ENCODE measurements at places on chromosomes 7 and 10.

DNA sequence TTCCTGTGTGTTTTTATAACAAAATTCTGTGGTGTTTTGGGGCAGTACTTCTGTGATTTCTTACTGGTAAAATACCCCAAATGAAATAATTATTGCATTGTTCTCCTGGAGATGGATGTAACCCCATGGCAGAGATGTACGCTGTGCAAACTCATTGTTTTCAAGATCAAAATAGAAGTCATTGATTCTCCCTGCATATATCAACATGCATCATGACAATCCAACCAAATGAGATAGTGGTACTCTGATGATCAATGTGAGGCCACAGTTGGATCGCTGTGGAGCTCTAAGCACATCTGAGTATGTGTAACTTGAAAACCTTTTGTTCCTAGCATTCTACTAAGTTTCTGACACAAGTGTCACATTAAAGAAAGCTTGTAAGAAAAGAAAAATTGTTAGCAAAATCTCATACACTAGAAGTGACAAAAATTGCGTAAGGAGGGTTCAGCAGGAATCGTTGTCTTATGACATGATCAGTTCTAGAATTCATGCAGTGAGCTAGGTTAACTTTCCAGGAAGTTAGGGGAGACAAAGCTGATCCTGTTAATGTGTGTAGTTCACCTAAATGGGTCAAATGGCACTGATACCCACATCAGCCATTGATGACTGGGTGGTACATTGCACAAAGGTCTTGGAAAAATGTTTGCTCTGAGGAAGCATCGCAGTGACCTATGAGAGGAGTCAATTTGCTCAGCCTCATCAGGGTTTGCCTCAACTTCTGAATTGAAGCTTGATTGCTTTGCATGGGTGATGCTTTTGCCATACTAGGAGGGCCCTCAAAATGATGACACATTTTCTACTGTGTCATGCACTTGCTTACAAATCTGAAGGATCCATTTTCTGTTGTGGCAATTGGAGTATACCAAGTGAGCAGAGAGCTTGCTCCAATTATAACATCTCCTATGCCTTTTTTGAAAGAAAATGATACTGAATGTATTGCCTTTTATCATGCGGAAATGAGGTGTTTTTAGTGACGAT is 145.1 kb downstream of the PLXDC2 start:
- DNase-seq = no peak

GRCh38 chr7:22213081-22213480 is 143.9 kb downstream of the RAPGEF5 start:
- DNase-seq = no peak

DNA sequence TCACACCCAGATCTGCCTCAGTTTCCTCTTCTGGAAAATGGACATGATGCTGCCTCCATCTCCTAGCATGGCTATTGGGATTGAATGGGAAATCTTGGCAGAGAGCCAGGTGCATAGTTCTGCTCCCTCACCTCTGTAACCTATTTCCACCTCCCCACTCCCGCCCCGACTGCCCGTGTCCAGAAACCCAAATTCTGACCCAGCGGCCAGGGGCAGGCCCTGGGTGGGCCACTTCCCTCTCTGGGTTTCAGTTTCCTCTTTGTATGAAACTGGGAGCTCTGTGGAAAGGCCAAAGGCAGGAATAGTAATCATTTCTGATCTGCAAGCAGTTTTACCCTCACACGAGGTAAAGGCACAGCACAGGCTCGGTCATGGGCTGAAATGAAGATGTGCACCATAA is 74.1 kb upstream of the DUSP5 start:
- no peak for DNase-seq

GRCh38 chr7:157468221-157469111 is 131.7 kb downstream of the DNAJB6 start:
- DNase-seq = no peak

DNA sequence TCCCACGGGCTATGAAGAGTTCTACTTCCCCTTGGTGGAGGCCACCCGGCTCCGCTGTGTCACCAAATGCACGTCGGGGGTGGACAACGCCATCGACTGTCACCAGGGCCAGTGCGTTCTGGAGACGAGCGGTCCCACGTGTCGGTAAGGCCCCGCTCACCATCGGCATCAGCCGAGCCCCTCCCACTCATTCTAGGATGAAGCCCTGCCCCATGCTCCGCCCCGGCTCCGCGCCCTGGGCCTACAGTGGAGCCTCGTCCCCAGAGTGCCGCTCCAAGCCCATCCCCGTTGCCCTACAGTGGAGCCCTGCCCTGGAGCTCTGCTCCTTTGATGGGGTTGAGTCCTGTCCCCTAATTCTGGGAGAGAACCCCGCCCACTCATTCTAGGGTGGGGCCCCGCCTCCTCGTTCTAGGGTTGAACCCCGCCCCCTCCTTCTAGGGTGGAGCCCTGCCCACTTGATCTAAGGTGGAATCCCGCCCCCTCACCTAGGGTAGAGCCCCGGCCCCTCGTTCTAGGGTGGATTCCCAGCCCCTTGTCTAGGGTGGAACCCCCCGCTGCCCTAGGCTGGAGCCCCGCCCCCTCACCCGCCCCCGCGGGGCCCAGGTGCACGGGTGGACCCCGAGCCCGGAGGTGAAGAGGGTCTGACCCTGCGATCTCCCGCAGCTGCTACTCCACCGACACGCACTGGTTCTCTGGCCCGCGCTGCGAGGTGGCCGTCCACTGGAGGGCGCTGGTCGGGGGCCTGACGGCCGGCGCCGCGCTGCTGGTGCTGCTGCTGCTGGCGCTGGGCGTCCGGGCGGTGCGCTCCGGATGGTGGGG is 3.4 kb upstream of the MUC12 start:
- no peak for DNase-seq

DNA sequence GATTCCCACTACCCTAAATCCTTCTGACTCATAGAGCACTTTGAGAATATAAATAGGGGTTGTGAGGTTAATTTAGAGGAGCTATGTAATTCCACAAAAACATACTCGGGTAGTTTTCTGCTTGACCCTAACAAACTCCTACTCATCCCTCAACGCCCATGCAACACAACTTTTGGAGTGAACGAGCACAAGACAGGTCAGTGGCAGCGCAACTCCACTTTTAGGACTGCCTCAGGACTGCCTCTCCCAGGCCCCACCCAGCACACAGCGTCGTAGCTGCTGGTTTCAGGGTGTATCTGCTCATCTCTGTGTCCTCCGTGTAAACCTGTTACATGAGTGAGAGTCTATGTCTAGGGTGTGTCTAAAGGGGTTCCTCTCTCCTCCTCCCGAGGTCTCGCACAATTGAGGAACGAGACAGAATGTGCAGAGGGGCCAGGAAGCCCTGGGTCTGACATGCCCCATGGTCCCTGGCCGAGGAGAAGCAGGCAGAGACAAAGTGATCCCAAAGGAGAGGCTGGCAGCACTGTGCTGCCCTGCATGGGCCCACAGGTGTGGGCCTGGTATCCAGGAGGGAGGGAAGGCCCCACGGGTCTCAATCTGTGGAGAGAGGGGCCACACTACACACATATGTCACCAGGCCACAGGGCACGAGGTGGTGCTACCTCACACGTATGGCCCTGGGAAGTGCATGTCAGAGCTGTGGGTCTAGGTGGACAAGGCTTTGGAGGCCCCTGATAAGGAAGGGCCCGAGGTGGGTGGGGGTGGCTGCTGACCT is 45.5 kb downstream of the CAMK2B start:
- DNase-seq = no peak

DNA sequence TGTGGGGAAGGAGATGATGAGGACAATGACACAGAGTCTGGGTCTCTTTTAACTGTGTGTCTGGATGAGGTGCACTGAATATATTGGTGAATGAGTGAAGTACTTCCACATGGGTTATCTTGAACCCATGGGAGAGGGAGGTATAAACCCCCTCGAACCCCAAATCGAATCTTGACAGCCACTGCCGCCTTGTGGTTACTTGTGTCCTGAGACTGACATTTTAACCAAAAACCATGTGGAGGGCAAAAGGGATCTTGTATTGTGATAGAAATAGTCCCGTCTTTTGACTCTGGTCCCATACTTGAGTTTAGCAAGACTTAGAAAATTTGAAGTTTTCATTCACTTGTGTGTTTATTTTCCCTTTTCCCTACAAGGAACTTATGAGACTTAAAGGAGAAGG is 283.3 kb downstream of the PHTF2 start:
- DNase-seq = no peak

DNA sequence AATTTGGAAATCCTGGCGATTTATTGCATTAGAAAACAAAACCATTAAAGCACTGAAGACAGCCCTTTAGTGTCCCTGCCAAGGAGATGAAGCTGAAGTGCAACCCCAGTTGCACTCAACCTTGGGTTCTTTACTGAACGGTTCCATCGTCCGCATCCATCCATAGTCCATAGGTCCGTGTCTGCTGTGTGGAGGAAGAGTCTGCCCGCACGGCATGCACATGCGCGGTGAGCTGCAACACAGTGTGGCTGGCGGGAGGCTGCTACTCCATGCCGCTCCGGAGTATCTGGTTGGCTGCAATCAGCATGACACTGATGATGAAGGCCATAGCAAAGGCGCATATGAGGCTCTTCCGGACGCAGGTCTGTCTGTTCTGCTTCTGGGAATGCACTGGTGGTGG is 624.6 kb downstream of the CALN1 start:
- DNase-seq = no peak

DNA sequence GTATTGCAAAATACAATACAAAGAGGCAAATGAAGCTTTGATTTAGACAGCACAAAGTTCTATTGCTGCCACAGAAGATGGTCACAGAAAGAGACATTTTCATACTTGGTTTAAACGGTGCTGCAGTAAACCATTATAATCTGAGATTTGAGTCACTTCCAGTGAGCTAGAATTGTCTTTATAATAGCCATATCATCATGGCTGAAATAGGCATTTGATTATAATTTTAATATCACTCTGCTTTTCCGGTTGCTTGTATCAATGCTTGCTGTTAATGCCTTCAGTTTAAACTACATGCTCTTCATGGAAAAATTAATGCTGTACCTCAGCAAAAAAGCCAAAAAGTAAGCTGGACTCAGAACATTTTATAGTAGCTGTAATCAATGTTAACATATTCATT is 48.5 kb downstream of the CPEB3 start:
- no peak for DNase-seq

GRCh38 chr10:11180228-11180627 is 162.6 kb downstream of the CELF2 start:
- DNase-seq = no peak

GRCh38 chr7:155867734-155868400 is 55.6 kb upstream of the SHH start:
- DNase-seq = no peak

DNA sequence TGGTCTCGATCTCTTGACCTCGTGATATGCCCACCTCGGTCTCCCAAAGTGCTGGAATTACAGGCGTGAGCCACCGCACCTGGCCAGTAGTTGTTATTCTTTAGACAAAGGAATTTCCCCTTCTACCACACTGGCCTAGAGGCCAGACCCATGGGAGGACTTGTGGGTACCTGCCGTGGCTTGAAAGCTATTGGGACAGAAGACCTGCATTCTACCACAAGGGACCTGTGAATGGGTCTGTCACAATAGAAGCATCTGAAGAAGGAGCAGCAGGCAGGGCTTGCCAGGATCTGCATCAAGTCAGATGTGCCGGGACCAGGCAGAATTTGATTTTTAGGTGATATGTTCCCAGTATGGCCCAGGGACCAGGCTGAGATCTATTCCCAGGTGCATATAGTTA is 356.9 kb downstream of the FGFR2 start:
- DNase-seq = no peak

- no peak for DNase-seq
These were observed 37.2 kb downstream of the KAT6B start for GRCh38 chr10:74863551-74863950.

GRCh38 chr7:156470399-156471320 is 169.9 kb upstream of the RNF32 start:
- DNase-seq = no peak

- no peak for DNase-seq
These were observed 167.7 kb upstream of the PLXNA4 start for GRCh38 chr7:132743974-132744373.

- DNase-seq = no peak
These were observed 31.3 kb upstream of the ZNF273 start for GRCh38 chr7:64871761-64872160.

DNA sequence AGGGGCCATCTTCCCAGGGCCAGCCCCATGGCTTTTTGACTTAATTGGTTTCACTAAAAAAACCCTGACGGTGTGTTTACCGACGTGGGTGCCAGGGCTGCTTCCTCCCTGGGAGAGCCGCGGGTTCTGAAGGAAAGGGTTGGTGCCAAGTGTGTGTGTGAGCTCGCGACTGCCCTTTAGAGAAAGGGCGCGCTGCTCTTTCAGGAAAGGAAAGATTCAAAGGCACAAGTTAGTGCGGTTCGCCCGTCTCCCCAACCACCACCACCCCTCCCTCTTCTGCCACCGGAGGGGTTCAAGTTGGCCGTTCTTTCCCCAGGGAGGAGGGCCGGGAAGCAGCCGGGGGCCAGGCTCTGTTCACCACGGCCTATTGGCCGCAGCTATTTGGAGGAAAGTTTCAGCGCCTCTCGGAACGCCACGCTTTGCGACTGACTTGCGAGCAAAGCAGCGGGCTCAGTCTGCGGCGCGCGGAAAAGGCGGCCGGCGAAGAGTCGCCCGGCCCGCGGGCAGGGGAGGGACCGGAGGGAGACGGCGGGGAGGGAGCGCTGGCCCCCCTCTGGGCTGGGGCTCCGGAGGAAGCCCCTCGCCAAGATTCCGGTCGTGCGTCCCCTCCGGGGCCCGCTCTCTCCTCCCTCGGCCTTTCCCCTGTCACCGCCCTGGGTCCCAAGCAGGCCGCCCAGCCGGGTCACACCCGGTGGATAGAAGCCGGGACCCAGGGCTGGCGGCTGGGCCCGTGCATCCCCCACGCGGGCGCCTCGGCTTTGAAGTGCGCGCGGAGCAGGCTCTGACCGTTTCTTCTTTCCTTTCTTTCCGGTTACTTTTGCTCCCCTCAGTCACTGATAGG is 165.9 kb upstream of the PPP1R3A start:
- DNase-seq = peak; percentile 66

DNA sequence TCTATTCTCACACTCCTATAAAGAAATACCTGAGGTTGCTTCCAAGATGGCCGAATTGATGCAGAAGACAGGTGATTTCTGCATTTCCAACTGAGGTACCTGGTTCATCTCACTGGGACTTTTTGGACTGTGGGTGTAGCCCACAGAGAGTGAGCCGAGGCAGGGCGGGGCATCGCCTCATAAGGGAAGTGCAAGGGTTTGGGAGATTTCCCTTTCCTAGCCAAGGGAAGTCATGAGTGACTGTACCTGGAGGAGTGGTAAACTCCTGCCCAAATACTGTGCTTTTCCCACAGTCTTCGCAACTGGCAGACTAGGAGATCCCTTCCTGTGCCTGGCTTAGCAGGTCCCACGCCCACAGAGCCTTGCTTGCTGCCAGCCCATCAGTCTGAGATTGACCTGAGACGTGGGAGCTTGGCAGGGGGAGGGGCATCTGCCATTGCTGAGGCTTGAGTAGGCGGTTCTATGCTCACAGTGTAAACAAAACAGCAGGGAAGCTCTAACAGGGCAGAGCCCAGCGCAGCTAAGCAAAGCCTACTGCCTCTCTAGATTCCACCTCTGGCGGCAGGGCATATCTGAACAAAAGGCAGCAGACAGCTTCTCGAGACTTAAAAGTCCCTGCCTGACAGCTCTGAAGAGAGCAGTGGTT is 152.2 kb downstream of the ARL4A start:
- DNase-seq = no peak
